ENCODE measurements at places on chromosomes 5 and 9. TPM values are rescaled to one million over a fixed set of nuclear protein-coding genes. Genes with fewer than 3 reads are reported as not detected.

Gene KCNT1
- not detected for total RNA-seq

Gene ZNF658
- 1.9 TPM for total RNA-seq

DNA sequence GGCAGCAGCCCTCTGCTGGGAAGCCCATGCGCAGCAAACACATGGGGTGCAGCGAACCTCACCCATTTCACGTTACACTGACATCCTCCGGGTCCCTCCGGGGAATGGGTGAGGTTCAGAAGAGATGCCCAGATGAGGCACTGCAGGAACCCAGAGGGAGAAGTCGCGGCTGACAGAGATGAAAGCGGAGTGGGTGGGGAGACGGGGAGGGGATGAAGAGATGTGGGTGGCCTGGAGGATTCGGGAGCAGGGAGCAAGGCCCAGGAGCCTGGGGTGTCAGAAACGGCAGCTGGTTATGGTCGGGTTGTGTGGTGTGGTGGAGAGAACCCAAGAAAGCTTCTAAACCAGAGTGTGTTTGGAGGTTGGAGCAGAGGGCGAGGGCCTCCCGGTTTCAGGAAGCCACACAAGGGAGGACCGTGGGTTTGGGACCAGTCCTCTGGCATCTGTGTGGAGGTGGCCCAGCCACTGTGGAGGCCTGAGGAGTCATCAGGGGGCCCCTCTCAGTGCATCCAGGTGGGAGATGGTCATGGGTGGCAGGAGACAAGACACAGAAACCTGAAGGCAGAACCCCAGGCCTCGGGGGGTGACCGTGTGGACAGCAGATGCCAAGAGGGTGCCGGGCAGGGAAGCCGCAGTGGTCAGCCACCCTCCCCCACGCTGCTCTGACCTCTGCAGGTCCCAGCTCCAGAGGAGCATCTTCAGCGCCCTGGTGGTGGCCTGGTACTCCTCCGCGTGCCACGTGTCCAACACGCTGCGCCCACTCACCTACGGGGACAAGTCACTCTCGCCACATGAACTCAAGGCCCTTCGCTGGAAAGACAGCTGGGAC, 8.6 kb downstream of the UCK1 start:
- no peak overlapping the region for H3K27ac ChIP-seq
- H3K4me1 ChIP-seq: no peaks in the 10 kb centered on the region
- H3K36me3 ChIP-seq: peaks cover 79% of the 10 kb centered on the region
- DNase-seq: no peak
- H3K27me3 ChIP-seq: no peaks in the 10 kb centered on the region
- no peak overlapping the region for H3K4me3 ChIP-seq

DNA sequence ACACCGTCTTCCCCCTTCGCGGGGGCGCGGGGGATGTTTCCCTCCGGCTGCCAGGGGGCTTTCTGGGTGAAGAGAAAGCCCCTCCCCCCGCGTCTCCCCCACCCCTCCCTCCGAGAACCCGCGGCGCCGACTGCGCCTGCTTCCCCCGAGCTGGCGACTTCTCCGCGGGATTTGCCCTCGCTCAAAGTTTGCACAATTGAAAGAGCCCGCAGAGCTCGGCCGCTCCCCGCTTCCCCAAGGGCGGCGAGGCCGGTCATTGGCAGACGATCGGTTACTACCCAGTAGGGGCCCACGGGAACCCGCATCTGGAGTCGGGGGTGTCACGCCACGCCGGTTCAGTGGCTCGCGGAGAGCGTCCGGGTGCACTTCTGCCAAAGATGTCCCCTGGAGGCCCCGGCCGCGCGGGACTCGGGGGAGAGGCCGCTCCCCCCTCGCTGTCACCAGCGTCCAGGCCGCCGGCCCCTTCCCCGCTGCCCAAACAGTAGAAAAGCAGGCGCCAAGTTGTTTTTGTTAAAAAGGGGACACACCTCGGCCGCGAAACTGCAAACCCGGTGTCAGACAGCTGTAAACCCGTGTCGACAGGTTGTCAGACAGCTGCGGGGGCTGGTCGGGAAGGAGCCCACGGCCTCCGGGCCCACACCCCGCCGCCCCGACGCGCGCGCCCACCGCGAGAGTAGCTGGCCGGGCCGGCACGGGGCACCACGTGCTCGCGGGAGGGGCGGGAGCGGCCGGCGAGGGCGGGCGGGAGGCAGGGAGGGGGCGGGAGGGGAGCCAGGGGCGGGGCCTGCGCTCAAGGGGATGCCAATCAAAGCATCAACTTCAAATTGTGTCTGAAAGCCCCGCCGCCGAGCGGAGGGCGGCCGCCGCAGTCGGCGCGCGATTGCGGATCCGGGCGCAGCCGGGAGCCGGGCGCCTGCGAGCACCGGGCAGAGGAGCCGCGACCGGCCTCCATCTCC, at the start of gene IRX1:
Gene IRX1 (plus strand): TSS at position 827 of the 956 bp plus-strand sequence. CDS start 274 bp downstream, outside the sequence.
- no peak within 1 kb of the TSS for H3K4me3 ChIP-seq
- no peaks in the 10 kb centered on the region for H3K4me1 ChIP-seq
- no peaks in the 10 kb centered on the region for H3K27me3 ChIP-seq
- no peak for DNase-seq
- no peak within 1 kb of the TSS for H3K27ac ChIP-seq

- no peaks in the 10 kb centered on the region for H3K36me3 ChIP-seq
- no peak for DNase-seq
- no peak overlapping the region for H3K27ac ChIP-seq
- no peaks in the 10 kb centered on the region for H3K27me3 ChIP-seq
- no peaks in the 10 kb centered on the region for H3K4me1 ChIP-seq
These were observed 26.0 kb downstream of the CRHBP start for GRCh38 chr5:76978869-76979268.

DNA sequence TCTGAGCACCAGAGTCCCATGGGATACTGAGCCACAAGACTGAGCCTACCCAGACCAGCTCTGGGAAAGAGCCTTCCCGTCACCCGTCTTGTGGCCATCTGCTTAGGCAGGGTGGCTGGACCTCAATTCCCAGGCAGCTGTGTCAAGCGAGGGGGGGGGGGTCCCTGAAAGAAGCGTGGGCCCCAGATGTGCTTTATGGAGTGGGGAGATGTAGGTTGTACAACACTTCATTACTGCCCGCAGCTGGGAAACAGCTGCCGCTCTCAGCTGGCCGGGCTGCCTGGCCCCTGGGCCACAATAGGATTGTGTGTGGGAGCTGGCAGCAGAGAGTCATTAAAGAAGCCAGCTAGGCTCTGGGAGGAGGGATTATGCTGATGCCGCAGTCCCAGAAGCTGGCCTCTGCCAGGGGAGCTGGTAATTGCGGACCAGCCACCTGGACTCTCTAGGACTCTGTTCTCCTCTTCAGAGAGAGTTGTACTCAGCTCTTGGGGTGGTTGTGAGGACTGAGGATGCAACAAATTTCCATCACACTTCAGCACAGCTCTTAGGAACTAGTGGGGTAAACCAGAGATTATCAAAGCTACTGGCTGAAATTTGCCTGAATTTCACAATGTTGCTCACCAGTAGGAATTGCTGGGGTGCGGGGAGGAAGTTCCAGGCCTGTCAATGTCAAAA, 145.4 kb downstream of the GADD45G start:
- no peak for DNase-seq
- no peak overlapping the region for H3K27ac ChIP-seq
- no peaks in the 10 kb centered on the region for H3K27me3 ChIP-seq
- H3K4me3 ChIP-seq: no peak overlapping the region
- H3K36me3 ChIP-seq: no peaks in the 10 kb centered on the region

DNA sequence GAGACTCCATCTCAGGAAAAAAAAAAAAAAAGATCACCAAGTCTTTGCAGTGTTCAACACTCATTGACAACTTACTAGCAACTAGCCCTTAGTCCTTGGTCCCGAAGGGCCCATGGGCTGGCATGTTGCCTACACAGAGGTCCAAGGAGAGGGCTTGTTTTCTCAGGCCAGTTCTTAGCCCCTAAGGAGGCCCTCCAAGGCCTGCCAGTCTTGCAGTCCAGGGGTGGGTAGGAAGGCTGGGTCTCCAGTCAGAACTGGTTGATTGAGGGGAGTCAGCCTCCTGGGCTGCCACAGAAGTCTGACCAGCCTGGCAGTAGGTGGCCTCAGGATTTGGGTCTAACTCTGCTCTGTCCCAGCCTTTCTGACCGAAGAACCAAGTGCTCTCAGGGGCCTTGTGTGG, 32.7 kb downstream of the IER5L start:
- DNase-seq: no peak
- no peak overlapping the region for H3K4me3 ChIP-seq
- H3K36me3 ChIP-seq: no peaks in the 10 kb centered on the region
- H3K4me1 ChIP-seq: peaks cover 5% of the 10 kb centered on the region

GRCh38 chr9:100911273-100911672, 117.3 kb upstream of the PLPPR1 start:
- no peak for DNase-seq
- H3K27me3 ChIP-seq: no peaks in the 10 kb centered on the region
- H3K27ac ChIP-seq: no peak overlapping the region
- H3K4me1 ChIP-seq: no peaks in the 10 kb centered on the region
- H3K36me3 ChIP-seq: no peaks in the 10 kb centered on the region
- no peak overlapping the region for H3K4me3 ChIP-seq
